ENCODE measurements at places on chromosomes 12 and 14.

DNA sequence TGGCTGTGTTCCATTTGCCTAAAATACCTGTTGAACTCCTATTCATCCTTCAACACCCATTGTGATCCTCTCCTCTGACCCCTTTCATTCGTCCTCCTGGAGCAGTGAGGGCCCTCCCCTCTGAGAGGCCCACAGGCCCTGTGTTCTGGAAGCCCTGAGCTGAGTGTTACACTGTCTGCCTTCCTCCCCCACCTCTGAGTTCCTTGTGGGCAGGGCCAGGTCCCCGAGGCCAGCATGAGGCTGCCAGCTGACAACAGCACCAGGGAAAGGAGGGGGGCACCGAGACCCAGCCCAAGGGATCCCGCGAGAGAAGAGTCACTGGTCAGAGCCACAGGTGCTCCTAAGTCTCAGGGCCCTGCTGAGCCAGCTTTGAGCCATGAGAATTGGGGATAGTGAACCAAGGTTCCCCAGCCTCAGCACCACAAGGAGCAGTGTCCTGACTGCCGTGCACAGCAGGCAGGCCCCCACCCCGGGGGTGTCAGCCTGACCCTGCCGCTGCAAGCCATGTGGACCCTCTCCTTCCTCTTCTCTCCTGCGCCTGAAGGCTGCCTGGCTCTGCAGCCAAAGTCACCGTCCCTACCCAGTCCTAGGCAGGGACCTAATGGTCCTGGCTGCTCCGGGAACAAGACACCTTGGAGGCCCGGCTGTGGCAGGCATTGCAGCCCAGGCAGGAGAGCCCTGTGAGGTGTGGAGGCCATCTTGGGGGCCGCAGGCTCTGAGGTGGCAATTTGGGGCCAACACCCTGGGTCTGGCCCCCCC is 52.5 kb downstream of the BEGAIN start:
- DNase-seq, result peak; percentile 1

DNA sequence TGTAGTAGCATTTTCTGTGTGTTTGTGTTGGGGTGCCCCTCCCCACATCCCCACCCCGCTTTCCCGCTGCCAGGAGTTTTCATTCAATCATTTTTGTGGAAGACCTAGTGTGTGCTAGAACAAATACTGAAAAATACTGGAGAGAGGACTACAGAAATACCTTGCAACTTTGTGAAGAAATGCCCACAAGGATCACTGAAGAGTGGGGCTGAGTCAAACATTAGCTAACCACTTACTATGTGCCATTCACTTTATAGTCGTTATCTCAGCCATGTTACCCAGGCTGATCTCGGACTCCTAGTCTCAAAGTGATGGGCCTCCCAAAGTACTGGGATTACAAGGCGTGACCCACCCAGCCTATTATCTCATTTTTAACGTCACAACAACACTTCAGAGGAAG is 559 bp upstream of the LMBR1L start:
- no peak for DNase-seq

- DNase-seq, result no peak
Observed at GRCh38 chr14:69036757-69037506, 57.8 kb upstream of the ACTN1 start.

- DNase-seq, result peak; percentile 52
Observed at GRCh38 chr12:1796515-1797010, 23.8 kb upstream of the LRTM2 start.

DNA sequence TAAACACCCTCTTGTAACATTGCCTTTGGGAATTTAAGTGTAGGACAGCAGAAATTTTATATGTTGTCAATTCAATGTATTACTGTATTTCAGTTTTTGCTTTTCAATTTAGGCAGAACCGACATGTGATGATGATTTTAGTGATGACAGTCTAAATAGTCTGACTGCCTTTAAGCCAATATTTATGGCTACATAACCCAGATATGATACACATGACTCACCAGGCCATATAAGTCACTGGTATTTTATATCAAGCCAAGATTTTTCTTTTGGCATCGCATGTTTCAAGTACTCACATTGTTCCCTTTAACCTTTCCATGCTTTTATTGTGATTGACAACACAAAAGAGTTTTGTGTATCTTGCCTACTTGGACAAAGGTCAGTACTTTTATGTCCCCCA is 13.6 kb upstream of the PPM1A start:
- no peak for DNase-seq

DNA sequence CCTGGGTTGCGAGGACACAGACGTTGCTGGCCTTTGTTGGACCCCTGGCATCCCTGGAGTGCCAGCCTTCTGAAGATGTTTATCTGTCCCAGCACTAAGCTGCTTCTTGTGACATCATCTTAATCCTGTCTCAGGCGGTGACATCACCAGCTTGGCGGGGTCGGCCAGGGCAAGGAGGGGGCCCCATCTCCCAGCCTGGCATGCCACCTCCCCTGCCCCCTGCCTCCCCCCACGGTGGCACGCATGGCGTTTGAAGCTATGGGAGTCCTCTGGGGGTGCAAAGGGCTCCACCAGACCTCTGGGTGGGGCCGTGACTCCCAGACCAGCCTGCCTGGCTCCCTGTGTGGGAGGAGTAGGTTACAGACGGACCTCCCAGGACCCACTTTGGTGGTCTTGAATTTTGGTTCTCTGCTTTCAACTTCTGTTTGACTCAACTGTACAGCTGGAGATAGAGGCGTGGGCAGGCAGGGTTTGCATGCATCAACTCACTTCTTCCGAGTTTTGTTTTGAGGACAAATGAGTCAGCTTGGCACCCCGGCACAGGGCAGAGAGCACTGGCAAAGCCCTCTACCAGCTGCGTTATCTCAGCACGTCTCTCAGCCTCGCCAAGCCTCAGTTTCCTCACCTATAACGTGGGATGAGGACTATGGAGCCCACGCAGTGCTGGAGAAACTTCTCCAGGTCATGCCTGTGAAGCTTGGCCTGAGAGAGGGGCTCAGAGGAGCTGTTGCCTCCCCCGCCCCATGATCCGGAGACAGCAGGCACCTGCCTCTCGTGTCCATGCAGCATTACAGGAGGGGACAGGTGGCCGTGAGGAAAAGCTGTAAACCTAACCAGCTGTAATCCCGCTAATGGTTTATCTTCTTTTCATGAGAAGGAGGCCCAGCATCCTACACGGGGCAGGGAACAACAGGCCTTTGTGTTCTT is 38.8 kb upstream of the EML1 start:
- no peak for DNase-seq

DNA sequence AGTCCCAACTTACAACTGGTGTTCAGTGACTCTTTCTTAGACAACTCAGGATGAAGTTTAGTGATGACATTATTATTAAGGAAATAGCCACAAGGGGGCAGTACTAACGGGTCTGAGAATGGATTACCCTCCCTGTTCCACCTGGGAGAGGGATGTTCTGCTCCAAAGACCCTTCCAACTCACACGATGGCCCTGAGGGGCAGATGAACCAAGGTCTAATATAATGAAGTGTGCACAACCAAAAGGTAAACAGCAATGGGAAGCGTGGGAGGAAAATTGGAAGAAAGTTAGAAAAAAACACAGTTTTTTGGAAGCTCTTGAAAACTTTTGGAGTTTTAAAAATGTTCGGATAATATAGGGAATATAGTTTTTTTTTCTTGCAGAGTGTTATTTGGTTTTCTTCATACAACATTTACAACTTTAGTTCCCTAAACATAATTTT is 24.0 kb downstream of the FGF6 start:
- DNase-seq, result peak; percentile 61

DNA sequence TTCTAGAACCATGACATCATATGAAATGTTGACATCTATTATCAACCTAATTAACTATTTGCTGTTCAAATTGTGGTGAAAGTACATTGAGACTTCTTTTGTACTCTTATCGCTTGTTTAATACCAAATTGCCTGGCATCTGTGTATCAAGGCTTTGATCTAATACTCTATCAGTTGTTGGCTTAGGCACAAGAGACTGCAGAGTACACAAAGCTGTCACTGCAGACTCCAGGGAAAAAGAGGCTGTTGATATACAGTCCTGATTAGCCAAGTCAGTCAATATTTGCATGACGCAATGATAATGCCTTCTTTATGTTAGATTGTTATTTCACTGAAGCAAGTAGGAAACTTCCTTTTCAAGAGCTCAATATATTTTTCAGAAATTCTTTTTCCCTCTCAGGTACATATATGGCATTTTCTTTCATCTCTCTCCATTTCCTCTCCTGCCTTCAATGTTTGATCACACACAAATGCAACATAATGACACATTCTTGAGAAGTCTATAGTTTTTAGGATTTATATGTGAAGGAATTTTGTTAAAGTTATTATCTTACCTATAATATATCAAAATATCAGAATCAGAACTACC is 32.3 kb upstream of the PTCSC3 start:
- no peak for DNase-seq

DNA sequence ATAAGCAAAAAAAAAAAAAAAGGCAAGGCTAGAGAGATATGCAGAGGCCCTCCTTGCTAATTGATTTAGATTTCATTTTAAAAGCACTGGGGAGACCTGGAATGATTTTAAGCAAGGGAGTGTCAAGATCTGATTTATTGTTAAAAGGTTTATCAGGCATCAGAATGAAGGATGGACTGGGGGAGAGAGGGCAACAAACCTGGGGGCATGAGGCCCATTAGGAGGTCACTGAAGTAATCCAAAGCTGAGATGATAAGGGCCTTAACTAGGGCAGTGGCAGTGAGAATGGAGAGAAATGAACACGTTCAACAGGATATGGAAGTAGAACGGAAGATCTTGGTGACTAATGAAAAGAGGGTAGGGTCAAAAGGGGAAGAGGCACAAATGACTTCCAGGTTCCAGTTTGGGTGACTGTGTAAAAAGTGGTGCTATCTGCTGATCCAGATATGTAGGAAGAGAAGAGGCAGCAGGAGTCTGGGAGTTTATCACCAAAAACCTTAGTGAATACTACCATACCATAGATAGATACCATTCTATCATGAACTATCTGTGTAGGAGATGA is 24.0 kb downstream of the KITLG start:
- no peak for DNase-seq

GRCh38 chr12:66901138-66901932 is 222.5 kb upstream of the GRIP1 start:
- DNase-seq, result peak; percentile 9

DNA sequence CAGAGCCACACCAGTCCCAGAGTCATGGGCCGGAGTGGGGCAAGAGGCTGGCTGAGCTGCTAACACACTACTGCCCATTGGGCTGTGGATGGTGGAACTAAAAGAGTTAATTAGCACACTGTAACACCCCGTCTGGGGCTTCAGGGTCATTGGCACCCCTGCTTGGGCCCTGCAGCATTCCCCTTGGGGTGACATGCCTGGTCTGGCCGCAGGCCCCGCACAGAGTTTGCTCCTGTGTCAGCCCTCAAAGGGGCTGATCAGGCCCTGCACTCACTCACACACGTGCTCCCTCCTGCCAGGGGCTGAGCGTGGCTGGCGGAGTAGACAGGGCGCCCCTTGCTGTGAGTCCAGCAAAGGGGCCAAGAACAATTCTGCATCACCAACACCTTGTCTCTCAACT is 1499.6 kb upstream of the TMEM132C start:
- DNase-seq, result no peak

GRCh38 chr12:96658075-96658474 is 168.7 kb downstream of the CFAP54 start:
- no peak for DNase-seq

DNA sequence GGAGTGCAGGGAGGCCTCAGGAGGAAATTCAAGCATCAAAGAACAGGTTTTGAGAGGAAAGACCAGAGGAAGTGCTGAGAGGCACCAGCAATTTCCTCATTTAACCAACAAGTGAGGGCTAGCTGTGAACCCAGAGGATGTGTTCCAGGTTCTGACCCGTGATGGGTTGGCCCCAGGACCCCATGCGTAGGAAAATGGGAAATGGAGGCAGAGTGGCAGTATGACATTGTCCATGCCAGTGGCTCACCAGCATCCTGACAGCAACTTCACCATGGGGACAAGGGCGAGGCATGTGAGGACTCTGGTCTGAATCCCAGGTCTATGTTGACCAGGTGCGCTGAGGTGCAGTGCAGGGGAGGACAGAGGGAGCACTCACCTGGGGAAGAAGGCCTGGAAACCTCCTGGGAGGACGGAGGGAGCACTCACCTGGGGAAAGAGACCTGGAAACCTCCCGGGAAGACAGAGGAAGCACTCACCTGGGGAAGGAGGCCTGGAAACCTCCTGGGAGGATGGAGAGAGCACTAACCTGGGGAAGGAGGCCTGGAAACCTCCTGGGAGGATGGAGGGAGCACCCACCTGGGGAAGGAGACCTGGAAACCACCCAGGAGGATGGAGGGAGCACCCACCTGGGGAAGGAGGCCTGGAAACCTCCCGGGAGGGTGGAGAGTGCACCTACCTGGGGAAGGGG is 6.7 kb upstream of the CACNA2D4 start:
- no peak for DNase-seq

- peak; percentile 67 for DNase-seq
Observed at GRCh38 chr14:99995700-99996356, 69.4 kb upstream of the EVL start.

GRCh38 chr14:65847075-65847847 is 434.7 kb downstream of the FUT8 start:
- peak; percentile 35 for DNase-seq

GRCh38 chr12:76030341-76031080 is 1.1 kb downstream of the PHLDA1 start:
- no peak for DNase-seq

DNA sequence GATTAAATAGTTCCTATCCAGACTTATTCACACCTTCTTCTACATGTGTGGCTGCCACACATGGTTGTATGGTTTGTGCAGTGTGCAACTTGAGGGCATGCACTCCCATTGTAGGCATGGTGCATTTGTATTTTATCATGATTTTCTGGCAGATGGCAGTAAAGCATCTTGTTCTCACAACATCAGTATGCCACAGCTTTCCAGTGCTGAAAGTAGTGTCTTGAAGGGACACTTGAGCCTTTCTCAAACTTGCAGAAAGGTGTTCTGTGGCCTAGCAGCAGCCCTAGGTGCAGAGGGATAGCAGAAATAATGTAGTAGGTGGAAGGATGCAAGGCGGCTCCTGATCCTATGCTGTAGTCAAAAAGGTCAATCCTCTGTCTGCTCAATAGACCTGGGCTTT is 72.9 kb downstream of the LMNTD1 start:
- no peak for DNase-seq

DNA sequence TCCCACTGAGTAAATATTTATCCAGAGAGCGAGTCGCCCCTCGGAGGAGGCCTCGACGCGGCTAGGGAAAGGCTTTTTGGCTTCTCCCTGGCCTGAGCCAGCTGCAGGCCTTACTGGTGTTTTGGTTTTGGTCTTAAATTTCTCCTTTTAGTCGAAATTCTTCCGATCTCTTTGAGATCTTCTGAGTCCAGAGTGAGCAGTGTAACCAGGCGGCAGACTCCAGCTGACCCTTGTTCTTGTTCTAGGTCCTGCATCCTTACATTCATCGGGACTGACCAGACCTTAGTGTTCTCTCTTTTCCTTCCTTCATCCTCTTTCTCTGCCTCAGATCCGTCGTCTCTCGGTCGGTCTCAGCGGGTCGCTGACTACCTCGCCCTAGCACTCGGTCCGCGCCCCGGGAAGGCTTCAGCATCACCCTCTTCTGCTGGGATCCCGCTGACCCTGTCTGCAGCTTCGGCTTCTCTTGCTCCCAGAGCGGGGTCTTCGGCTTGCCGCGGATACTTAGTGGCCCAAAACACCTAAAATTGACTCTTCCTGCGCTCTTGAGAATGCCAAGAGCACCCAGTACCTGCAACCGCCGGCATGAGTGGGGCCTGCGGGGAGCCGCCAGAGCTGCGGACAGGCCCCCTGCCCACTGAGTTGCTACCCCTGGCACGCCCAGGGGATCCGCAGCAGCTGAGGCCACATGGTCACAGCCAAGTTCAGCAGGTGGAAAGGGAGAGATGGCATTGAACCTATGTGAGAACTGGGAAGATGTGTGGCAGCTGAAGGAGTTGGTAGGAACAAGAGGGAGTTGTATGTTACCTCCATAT is 2.4 kb upstream of the PAX9 start:
- no peak for DNase-seq

GRCh38 chr14:105473677-105474482 is 741 bp upstream of the CRIP2 start:
- peak; percentile 83 for DNase-seq
